ENCODE measurements at places on chromosomes 1 and 21. TPM values are rescaled to one million over a fixed set of nuclear protein-coding genes. Genes with fewer than 3 reads are reported as not detected.
A peak's percentile ranks its signal among the peaks of the same experiment; 100 is the strongest.

- no peak for DNase-seq
Measured at GRCh38 chr1:81439046-81439823, 361.5 kb upstream of the ADGRL2 start.

- DNase-seq = no peak
Measured at GRCh38 chr1:68093737-68094136, 43.3 kb upstream of the DIRAS3 start.

DNA sequence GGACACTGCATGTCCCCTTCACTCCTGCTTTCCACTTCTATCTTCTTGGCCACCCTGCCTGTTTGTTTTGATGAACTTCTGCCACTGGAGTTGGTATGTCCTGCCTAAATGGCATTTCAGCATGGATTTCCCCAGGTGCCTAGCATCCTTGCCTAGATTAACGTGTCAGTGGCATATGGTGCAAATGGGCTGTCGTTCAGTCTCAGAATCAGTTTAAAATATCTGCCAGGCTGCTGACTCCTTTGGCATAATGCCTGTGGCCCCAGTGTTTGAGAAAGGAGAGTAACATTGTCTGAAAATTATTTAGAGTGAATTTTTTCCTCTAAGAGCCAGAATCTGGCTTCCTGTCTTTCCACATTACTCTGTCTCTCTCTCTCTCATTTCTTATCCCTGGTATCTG, 64.9 kb upstream of the BARHL2 start:
- no peak for DNase-seq

GRCh38 chr1:78833491-78833890, 173.0 kb downstream of the ADGRL4 start:
- DNase-seq = peak; percentile 94

- DNase-seq = no peak
Measured at GRCh38 chr1:8631163-8631562, 186.3 kb downstream of the RERE start.

The TMPRSS15 gene
- total RNA-seq = not detected

DNA sequence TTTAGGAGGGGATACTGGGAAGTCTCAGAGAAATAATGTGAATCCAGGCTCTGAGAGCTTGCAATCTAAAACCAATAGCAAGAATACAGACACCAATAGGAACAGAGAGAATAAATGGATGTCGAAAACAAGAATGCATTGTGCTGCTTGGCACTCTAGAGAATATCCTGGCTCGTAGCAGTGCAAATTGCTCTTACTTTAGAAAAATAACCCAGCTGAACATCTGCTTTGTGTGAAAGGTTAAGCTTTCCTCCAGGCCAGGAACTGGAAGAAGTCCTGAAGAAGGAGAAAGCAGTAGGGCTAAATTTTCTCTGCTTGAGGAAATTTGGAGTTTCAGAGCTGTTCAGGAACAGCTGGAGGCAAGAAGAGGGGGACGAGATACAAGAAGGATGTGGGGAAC, 382.3 kb downstream of the HHIPL2 start:
- no peak for DNase-seq

GRCh38 chr1:65948609-65949229, 156.0 kb downstream of the PDE4B start:
- no peak for DNase-seq

DNA sequence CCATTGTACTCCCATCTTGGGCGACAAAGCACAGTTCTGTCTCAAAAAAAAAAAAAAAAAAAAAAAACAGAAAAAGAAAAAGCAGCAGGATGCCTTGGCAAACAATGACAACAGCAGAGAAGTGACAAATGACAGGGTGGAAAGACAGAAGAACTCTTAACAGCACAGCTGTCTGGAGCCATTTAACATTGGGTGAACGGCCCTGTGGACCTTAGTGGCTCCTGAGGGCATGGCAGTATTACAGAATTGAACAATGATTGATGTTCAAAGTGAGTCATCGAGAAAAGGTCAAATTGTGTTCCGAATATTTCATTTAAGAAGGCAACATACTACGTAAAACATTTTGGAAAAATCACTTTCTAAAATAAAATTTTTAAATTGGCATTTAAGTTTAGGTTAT, 30.0 kb downstream of the DNASE2B start:
- no peak for DNase-seq

DNA sequence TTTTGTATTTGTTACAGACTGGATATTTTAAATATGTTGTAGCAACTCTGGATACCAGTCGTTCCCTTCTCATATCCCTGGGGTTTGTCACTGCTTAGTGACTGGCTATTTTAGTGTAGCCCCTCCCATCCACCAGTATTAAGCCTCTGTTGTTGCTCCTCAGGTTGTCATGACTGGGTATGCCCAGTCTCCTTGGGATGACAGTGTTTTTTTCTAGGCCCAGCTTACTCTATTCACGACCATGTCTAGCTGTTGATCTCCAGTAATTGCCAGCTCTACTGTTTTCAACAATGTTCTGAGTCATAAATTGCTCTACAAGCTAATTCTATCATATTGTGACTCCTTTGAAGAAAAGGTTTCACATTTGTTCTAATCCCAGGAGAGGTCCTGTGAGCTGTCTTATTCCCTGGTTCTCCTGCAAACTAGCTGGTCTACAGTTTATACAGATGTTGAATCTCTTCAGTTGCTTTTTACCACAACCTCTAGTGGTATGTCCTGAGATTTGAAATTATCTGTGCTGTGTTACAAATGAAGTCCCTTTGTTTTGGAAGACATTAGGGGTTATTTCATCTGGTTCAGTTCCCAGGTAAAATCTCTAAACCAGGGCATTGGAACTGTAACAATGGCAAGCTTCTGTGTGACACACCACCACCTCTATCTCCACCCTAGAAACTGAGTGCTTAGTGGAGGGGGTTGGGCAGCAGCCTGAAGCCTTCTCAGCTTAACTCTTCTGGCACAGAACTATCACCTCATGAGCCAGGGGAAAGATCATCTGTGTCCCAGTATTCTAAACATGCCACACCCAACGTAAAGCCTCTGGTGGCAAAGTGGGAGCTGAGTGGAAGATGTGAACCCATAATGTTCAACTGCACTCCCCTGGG, 124.6 kb downstream of the TRIM33 start:
- no peak for DNase-seq

GRCh38 chr1:219659684-219660083, 46.8 kb upstream of the ZC3H11B start:
- no peak for DNase-seq

The LYPD8 gene
- not detected for total RNA-seq

DNA sequence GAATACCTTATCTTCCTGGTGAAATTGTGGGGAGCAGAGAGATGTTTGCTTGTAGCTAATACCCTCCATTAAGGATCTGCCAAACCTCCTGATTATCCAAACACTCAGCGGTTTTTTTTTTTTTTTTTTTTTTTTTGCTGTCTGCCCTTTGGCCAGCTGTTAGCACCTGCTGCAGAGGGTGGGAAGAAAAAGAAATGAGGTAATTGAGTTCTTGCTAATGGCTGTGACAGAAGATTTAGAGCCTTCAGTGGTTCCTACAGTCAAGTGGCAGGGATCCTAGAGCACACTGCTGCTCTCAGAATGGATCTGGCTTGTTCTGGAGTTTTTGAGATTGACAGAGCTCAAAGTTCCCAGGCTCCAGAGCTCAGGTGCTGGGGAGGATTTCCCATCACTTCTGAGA, 342.5 kb downstream of the DISC1 start:
- no peak for DNase-seq

- DNase-seq = no peak
Measured at GRCh38 chr21:18298228-18298627, 53.6 kb downstream of the CHODL start.

GRCh38 chr21:41815652-41816582, 49.1 kb upstream of the RIPK4 start:
- DNase-seq = no peak

The ZNF692 gene
- total RNA-seq = 35.7 TPM

GRCh38 chr1:58986996-58987767, 203.3 kb upstream of the JUN start:
- no peak for DNase-seq

DNA sequence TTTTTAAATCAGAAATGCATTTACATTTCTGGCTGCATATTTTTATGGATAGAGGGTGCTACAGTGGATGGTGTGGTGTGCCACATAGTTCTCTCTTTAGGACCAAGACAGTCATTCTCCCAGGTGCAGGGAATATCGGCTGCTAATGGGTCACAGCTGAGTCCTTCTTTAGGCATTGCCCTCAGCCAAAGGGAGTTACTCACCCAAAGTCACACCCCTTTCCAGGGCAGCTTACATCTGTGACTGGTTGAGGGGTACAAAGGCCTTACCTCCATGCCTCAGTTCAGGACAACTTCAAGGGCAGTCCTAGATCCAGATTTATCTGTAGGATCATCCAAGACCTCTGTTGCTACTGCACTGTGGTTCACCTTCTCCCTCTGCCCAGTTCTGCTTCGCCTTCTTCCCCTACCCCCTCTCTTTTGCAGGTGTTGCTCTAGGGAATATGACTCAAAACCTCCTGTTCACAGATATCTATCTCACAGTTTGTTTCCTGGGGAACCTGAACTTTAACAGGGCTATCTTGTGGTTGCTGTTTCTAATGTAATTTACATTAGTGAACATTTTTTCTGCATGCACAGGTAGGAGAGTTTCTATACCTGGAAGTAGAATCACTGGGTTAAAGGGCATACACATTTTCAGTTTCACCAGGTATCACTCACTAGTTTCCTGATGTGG, 413.9 kb downstream of the RPS6KC1 start:
- DNase-seq = no peak

The MAPKAPK2 gene
- total RNA-seq = 57.9 TPM

The C1QA gene
- total RNA-seq = not detected

The NR5A2 gene
- not detected for total RNA-seq

DNA sequence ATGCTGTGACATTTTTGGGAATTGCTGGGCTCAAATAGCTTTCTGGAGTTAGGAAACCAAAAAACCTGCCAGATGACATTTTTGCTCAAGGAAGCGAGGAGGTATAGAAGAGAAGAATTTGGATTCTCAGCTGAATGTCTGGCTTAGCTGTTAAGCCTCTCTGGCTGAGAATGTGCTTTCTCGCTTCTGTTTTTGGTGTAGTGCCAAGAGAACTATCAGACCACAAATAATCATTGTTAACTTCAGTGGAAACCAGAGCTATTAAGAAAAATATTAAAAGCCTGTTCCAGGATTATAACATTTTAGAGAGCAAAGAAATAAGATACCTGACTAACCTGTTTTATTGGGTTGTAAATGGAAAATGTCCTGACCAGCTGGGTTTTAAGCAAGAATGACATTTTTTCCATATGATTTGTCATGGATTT, 39.5 kb upstream of the DIPK1A start:
- no peak for DNase-seq

GRCh38 chr1:56803561-56804156, 15.5 kb downstream of the FYB2 start:
- no peak for DNase-seq

DNA sequence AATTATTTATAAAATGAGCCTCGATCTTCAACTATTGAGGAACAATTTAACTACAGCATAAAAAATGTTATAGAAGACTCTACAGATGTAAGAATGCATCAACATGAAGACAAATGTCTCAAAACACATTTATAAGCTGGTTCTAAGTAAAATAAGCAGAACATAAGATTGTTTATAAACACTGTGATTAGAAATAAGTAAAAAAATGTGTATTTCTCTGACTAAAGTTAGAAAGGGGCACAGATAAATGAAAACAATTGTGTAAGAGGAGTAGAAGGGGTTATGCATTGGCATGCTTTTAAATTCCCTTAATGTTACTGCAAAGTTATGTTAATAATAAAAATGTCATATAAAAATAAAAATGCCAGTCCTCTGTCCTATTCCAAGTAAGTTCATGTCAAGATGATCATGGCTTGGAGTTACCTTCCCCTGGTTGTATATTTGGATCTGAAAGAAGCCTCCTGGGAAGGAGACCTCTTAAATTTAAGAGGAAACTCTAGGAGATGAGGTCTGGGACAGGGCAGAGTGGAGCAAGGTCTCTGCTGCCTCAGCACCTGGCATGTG, 70.2 kb upstream of the FAM20B start:
- DNase-seq = no peak

DNA sequence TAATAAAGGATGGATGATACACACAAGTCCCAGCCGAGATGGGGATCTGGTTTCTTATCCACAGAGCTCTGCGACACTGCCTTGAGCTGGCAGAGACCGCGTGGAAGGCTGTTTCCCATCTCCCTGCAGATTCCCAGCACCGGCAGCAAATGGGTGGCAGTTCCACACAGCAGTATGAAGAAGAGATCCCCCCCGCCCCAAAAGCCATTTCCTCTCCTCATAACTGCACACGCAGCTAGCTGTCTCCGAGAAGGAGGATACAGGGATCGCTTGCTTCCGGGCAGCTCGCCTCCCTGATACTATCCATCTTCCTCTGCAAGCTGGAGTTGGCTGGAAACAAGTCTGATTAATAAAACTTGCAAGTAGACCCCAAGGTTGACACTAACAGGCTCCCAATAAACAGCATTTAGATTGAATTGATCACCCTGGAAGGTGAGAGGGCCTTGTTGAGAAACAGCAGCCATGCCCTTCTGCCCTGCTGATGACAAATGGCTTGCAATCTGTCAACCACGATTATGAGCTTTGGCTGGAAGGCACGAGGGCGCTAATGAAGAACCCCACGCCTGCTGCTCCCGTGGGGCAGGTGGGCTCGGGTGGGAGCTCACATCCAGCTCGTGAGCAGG, 642.3 kb downstream of the AJAP1 start:
- no peak for DNase-seq

- no peak for DNase-seq
Measured at GRCh38 chr1:37176269-37176668, 142.0 kb upstream of the GRIK3 start.

GRCh38 chr21:42748620-42749176, 95.3 kb downstream of the PDE9A start:
- DNase-seq = no peak

- DNase-seq = no peak
Measured at GRCh38 chr1:232835166-232835565, 29.9 kb downstream of the MAP10 start.

- no peak for DNase-seq
Measured at GRCh38 chr1:217586586-217586985, 44.3 kb downstream of the GPATCH2 start.

DNA sequence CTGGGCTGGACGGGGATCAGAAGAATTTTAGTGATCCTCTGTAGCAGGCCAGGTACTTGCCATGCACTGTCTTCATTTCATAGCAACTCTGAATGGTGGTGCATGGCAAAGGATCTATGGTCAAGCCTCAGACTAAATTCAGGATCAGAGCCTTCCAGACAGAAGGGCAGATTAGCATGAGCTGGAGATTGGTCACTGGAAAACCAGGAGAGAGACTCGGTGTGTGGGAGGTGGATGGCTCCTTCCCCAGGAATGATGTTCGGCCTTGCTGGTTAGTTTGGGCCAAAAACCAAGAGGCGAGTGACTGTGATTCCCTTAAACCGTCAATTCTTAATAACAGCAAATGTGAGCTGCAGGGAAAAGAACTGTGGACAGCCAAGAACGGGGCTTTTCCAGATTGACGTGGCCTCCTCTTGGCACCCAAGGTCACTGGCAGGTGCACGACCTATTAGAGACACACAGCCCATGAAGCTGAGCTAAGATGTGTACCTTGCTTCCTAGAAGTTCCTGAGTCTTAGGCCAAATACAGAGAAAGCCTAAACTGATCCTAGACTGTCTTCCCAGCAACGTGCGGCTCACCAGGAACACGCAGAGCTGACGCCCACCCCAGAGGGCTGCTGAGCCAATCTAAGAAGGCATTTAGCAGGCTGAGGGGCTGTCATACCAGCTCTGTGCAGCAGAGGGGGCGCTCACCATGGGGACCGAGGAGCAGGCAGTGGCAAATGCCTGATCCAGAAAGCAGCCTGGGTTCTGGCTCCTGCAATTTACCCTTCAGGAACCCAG, 18.5 kb downstream of the ALDH4A1 start:
- DNase-seq = no peak

Measured in epithelial cell of proximal tubule (primary cell).